ENCODE measurements at places on chromosomes 7 and 10. TPM values are rescaled to one million over a fixed set of nuclear protein-coding genes. Genes with fewer than 3 reads are reported as not detected.

FLNC gene
- 23.7 TPM for total RNA-seq

- no peak overlapping the region for H3K27ac ChIP-seq
- H3K4me1 ChIP-seq = no peaks in the 10 kb centered on the region
- no peak overlapping the region for H3K4me3 ChIP-seq
- H3K36me3 ChIP-seq = no peaks in the 10 kb centered on the region
These were observed 322.6 kb upstream of the SEMA3D start for GRCh38 chr7:85509476-85509875.

DNA sequence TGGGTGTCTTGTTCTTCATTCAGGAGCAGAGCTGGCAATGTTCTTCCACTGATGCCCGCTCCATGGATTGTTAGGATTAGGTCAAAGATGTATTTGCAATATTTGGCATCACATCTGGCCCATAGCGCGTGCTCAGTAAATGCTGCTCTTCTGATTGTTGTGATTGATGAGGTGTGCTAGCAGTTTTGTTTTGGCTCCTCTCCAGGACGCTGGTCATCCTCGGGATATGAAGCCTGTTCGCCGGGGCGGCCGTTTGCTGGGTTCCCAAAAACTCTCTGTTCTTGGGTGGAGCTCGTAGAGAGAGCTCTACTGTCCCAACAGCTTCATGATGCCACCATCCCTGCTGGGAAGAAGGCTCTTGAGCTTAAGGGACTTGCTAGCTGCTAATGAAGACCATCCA lies 96.9 kb downstream of the XRCC2 start:
- no peaks in the 10 kb centered on the region for H3K27me3 ChIP-seq
- no peaks in the 10 kb centered on the region for H3K36me3 ChIP-seq
- H3K4me1 ChIP-seq = no peaks in the 10 kb centered on the region
- DNase-seq = no peak

DNA sequence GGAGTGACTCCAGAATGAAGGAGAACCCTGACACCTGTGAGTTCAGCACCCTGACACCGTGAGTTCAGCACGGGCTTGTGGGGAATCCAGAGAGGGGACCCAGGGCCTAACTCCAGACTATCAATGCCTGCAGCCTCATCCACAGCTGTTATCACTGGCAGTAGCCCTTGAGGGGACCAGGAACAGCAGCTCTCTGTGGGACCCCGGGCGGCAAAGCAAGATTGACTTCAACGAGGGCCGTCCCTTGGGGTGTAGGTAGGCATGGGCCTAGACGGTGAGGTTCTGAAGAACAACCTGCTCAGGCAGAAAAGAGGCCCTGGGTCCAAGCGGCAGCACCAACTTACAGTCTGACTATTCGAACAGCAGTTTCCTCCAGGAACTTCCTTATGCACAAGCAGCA lies 8.9 kb downstream of the GRID1 start:
- H3K4me1 ChIP-seq = peaks cover 5% of the 10 kb centered on the region
- peaks cover 36% of the 10 kb centered on the region for H3K27me3 ChIP-seq
- no peak overlapping the region for H3K4me3 ChIP-seq
- H3K36me3 ChIP-seq = no peaks in the 10 kb centered on the region
- H3K27ac ChIP-seq = no peak overlapping the region

DNA sequence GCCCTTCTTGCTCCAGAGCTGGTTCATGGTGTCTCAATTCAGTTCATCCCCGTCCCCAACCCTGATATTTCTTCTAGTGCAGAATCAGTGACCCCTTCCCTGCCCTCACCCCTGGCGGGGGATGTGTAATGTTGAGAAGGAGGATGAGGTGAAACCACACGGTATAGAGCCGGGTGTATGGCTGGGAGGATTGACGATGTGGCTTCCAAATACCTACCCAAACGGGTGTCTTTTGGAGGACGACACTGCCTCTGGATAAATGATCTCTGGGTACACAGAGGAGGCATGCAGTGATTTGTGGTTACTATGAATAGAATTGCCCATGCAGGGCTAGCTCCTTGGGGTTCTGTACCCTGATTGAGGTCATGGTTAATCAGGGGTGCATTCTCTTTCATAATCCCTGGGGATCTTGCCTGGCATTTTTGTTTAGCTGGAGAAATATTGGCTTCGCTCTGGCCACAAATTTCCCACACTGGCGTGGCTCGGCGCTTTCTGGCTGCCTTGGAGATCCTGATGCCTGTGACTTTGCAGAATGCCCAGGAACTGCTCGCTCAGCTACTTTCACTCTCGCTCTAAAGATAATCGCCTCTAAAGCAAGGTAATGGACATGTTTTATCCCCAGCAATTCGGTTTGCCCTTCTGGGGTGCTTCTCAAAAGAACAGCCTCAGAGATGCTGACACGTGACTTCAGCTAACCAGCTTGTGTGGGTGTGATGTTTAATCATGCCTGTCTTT lies 89.2 kb downstream of the RBM20 start:
- H3K36me3 ChIP-seq = no peaks in the 10 kb centered on the region
- no peaks in the 10 kb centered on the region for H3K27me3 ChIP-seq
- no peak overlapping the region for H3K4me3 ChIP-seq
- no peak overlapping the region for H3K27ac ChIP-seq
- no peak for DNase-seq
- H3K4me1 ChIP-seq = no peaks in the 10 kb centered on the region

DNA sequence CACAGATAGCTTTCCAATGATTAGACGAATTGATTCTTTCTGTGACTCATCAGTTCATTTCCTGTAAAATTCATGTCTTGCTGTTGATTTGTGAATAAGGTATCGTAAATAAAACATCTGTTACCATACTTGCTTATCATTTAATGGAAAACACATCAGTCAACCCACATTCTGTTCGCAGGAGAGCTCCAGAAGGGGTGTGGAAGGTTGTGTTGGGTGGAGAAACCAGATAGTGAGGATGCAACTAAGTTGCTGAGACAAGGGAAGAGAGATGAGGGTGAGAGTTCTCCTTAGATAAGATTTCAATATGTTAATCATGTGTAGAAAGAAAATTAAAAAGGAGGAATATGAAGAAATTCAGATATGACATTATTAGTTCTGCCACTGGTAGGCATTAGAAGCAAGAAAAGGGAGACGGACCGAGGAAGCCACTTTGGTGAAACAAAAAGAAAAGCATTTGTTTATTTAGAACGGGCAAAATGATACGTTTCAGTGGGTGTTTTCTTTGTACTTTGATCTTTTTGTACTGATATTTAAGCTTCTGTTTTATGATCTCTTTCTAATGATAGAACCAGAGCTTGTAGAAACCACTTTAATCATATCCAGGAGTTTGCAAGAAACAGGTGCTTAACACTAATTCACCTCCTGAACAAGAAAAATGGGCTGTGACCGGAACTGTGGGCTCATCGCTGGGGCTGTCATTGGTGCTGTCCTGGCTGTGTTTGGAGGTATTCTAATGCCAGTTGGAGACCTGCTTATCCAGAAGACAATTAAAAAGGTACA lies 7.8 kb downstream of the CD36 start:
- H3K4me1 ChIP-seq = no peaks in the 10 kb centered on the region
- no peak overlapping the region for H3K4me3 ChIP-seq
- DNase-seq = no peak
- H3K36me3 ChIP-seq = no peaks in the 10 kb centered on the region
- no peak overlapping the region for H3K27ac ChIP-seq
- H3K27me3 ChIP-seq = no peaks in the 10 kb centered on the region

Measured in neural progenitor cell (in vitro differentiated cells).